ENCODE measurements at places on chromosomes 12 and 14.

- no peak for DNase-seq
Observed at GRCh38 chr12:49346659-49347310, at the start of gene DNAJC22. DNAJC22 (plus strand) TSS chr12:49346888; CDS start chr12:49348873, 1,985 bp downstream.

GRCh38 chr14:35879654-35880249 is 53.6 kb downstream of the BRMS1L start:
- no peak for DNase-seq

GRCh38 chr12:52579468-52580465 is 6.1 kb upstream of the KRT74 start:
- no peak for DNase-seq

DNA sequence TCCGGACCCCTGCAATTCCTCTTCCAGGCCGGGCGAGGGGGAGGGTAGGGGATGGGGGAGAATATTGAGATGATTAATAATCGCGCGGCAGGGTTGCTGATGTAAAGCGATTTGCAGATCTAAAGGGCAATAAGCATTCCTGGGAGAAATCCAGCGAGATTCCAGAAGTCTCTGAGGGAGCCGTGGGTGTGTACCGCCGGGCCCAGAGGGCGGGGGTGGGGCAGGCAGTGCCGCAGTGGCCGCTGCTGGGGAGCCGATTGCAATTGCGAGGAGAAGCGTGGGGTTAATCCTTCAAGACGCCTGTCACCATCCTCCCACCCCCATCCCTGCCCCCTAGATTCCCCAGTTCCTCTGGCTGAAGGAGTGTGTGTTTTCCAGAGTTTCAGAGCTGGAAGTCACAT is 16.4 kb downstream of the FOS start:
- DNase-seq = no peak

- DNase-seq = peak; percentile 92
Observed at GRCh38 chr14:68792979-68793733, at the start of gene ZFP36L1. ZFP36L1 (minus strand) TSS chr14:68793067; CDS start chr14:68792938, 129 bp downstream.

DNA sequence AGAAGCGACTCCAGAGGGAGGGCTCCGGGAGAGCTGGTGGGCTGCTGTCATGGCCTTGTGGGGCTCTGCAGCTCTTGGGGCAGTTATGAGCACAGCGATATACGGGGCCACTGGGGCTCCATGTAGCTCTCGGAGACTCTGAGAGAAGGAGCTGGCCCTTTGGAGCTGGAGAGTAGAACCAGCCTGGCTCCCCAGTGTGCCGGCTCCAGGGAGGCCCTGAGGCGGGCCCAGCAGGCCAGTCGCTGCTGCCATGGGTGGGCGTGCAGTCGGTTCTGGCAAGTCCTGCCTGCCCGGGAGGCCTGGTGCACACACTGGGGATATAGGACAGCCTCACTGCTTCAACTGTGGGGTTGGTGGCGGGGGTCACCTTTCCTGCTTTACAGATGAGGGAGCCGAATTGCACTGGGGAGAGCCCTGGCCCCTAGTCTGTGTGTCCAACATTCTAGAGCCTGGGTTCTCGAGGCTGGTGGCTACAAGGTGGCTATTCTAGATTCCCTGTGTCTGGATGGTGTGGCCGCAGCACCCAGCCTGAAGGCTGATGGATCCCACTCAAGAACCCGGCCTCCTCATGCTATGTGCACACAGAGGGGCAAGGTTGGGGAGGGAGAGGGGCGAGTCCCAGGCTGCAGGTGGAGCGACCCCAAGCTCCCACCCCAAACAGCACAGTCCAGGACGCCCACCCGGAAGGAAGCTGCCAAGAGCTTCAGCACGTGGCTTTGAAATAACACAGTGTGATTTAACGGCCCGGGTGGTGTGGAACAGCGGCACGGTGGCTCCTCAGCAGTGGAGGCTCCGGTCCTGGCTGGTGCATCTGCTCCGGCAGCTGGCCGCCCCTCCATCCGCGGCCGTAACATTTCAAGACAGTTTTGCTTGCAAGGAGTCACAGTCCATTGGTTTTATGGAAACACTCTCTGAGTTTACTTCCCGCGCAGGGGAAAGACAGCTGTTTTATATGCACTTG is 188.3 kb upstream of the C14orf180 start:
- DNase-seq = no peak

GRCh38 chr14:101813171-101813759 is 51.8 kb downstream of the PPP2R5C start:
- no peak for DNase-seq

Measured in effector CD8-positive, alpha-beta T cell (primary cell).